NCI-H226 (cell line): ENCODE measurements at places on chromosomes 5 and 9.

DNA sequence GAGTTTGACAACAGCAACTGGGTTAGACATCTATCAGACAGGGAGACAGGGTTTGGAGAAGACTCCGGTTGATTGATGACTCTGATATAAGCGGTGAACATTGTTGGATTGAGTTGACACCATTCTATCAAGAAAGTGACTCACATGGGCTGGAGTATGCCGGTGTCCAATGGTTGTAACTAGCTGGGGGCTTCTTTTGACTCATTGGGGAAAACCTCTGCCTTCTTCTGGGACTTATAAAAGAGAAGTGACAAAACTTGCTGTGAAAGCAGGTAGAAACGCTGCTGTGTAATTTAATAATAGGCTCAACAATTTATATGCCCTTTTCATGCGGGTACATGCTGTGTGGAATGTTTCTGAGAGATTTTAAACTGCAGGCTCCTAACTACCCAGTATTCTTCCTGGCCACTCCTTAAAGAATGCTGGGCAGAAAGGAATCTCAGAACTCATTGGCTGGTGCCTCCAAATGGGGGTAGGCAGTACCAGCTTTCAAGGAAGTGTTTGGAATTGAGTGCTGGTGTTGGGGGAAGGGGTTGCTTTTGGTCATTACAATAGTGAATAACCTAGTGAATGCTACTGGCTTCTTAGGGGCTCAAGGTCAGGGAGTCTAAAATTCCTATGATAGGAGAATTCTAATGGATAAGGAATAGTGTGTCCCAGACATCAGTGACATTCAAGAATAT, 43.9 kb downstream of the FYB1 start:
- DNase-seq, result no peak

GRCh38 chr5:43547532-43547931, 9.3 kb downstream of the PAIP1 start:
- DNase-seq, result no peak

DNA sequence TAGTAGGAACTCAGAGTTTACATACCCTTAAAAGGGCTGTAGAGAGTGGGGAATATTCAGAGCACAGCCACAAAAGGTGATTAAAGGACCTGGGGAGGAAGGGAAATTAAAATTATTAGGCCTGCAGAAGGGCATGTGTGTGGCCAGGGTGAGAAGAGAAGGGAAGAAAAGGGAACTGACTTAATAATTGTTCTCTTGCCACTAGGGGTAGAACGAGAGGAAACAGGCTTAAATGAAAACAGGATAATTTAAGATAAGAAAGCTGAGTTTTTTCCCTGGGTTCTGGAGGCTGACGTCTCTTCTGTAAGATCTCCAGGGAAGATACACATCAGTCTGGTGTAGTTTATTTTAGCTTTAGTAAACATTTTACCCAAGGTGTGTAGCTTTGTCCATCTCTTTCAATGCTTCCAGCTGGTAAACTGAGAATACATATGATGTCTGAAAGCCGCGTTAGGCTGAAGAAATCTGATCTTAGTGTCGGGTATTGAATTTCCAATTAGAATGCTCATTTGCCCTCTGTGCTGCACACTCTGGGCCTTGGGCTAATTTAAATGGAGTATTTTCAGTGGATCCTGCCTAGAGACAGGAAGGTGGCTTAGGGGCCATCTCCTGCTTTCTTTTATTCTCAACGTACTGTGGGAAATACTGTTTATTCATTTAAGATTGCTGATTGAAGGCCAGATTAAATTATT, 416.8 kb downstream of the TMEM38B start:
- no peak for DNase-seq

DNA sequence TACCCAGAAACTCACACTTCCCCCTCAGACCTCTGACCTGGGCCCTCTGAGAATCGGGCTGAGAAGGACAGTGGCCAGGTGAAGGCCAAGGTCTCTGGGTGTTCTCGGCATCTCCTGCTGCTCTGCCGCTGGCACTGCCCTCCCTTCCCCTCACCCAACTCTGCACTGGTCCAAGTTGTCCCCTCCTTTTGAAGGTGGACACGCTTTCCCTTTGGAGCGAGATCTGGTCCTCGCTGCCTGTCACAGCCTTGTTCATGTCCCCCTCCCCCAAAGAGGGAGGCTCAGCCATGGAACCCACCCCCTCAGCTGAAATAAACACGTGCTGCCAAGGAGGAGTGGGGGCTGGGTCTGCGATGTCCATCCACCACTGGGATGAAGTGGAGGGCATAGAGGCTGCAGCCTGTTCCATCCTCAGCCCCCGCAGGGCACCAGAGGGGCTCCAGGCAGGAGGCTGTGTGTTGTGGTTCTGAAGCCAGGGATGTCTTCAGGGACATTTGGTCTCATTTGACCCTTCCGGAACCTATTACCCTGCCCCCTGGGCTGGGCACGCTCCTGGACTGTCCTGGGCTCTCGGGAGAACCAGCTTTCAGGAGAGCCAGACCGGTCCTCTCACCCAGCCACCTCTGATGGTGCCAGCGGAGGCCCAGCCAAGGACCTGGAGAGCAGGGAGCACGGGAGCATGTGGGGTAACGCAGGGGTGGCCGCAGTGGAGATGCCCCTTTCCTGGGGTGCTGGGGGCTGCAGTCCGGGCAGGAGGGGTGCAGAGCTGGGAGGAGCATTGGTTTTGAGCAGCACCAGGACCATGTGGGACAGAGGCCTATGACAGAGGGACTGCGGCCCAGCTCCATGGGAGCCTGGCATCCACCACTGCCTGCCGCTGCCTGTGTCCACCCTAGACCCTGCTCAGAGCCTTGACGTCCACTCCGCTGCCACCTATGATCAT, 4.7 kb upstream of the LCN2 start:
- no peak for DNase-seq

GRCh38 chr9:21110708-21111576, 30.7 kb downstream of the IFNW1 start:
- peak; percentile 6 for DNase-seq

GRCh38 chr5:81717226-81717625, 33.7 kb downstream of the SSBP2 start:
- no peak for DNase-seq

- no peak for DNase-seq
Observed at GRCh38 chr5:155822177-155822576, 504.8 kb upstream of the SGCD start.

GRCh38 chr5:177523711-177524538, 7.2 kb upstream of the DDX41 start:
- DNase-seq, result no peak

DNA sequence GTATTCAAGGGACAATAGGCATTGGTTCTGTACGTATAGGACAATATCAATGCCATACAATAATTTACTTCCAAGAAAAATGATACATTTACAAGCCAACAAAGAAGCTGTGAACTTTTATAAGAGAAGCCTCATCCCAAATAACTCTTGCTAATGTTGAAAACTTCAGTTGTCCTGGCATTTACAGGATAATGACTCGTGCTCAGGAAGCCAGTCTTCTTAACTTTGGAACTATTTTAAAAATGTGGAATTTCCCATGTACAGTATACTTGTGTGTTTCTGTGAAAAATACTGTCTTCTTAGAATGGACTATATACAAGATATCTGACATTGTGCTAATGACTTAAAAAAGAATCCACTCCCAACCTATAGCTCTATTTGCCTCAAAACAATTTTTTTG, 1479.3 kb upstream of the CDH9 start:
- peak; percentile 35 for DNase-seq
